NCI-H1092 treated with DMSO at 0.1 percent for 48 hours (cell line): ENCODE measurements at places on chromosomes 6 and 20.
A peak's percentile ranks its signal among the peaks of the same experiment; 100 is the strongest.

DNA sequence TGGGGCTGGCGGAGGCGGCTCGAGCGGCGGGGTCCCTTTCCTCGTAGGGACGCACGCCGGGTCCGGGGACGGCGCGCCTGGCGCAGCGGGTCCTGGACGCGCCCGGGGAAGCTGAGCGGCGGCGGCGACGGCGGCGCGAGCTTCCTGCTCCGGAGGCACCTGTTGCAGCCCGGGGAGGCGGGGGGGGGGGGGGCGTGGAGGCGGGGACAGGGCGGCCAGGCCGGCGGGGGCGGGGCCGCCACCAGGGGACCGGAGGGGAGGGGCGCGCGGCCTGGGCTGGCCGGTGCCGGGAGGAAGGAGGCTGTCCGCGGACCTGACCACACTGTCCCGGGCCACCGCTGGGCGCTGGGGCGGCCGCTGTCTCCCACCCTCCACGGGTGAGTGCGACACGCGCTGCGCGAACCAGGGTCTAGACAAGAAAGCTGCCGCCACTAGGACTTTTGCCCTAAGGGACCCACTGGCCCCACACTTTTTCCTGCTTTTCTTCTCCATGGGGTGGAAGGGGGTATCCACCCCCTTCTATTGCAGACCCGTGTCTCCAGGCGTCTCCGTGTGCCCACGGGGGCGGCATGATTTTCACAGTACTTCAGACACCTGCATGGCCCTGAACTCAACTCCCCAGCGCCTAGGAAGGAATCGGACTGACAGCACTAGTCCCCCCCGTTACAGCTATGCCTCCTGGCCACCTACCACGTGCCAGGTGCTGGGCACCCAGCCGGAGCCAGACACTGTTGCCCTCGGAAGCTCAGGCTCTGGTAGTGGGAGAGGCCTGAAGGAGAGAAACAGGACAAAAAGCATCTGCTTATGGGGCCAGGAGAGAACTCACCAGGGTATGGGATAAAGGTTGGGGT, at the start of gene NFATC2:
Gene NFATC2 (minus strand): TSS at position 149 of the 851 bp plus-strand sequence. CDS start 220 bp downstream, outside the sequence.
- DNase-seq: peak; percentile 16

DNA sequence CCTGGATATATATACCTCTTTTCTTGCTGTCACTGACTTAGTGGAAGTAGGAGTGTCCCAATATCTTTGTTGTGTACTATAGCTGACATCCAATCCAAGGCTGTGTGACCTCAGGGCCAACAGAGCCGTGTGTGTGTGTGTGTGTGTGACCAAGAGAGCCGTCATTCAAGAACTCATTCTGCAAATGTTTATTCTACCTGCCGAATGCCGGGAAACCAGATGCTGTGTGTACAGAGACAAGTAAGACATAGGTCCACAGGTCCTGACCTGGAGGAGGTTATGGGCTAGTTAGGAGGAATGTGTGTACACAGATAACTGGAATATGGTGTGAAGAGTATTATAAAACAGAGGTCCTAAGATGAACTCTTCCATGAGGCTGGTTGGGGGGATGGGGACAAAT, 190.0 kb downstream of the DHX35 start:
- no peak for DNase-seq

- DNase-seq: peak; percentile 20
Observed at GRCh38 chr6:150547502-150548222, 52.0 kb upstream of the PLEKHG1 start.

DNA sequence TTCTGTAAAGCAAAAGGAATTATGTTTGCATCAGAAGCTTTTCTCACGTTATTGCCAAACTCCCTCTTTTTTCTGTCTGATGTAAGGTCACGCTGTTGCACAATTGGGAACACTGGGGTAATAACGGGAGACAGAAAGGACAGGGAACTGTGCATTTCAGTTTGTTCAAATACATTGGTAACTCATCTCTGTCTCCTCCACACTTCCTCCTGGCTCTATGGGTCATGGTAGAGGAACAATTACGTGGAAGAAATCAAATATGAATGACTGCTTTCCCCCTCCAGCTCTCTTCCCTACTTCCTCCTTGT, 132.2 kb upstream of the TNFAIP3 start:
- no peak for DNase-seq

DNA sequence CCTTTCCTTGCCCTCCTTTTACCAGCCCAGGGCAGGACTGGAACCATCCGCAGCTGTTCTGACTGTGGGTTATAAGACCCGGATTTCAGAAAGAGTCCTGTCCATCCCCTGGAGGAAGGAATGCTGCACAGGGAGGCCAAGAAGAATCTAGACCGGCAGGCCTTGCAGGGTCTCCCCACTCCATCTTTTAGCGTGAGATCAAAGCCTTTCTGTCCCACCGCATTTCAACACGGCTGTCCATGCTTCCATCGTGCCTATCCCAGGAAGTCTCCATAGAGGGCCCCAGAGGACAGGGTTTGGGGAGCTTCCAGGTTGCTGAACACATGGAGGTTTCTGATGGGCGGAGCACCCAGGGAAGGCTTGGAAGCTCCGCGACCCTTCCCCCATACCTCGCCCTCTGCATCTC, 79.3 kb upstream of the AGPAT4 start:
- DNase-seq: peak; percentile 81

- no peak for DNase-seq
Observed at GRCh38 chr6:105560611-105561066, 157.8 kb upstream of the PREP start.

DNA sequence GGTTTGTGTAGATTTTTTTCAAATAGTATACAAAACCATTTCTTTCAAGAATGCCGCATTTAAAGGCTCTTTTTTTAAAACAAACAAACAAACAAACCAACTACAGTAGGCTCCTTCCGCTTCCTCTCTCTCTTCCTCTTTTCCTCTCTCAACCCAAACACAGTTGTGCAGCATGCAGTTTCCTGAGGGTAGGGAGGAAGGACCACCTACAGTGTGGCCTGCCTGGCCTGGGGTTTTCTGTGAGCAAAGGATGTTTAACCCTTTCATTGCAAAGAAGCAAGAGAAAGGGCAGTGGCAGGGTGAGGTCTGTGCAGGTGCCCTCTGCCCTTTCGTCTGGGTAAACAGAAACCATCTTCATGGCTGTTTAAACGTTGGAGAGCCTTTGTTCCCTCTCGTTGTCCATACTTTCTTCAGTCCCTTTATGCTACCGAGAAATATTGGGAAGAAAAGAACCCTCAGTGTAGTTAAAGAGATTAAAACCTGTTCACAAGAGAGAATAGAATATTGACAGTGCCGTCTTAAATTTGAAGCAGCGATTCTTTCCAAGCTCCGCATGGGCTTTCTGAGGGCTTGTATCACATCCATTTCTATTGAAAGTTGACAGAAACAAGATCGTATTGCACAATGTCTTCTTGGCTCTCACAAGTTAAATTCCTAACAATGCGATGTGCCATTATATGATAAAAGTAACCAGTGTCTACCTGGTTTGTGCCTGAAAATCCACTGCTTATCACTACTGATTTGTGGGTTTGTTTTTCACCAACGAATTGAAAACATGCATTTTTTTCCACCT, 215.5 kb upstream of the SNX9 start:
- DNase-seq: no peak

GRCh38 chr6:106525107-106525881, 104.0 kb downstream of the RTN4IP1 start:
- no peak for DNase-seq

- DNase-seq: peak; percentile 53
Observed at GRCh38 chr20:18056174-18057100, 1.3 kb downstream of the OVOL2 start.
